ENCODE measurements at places on chromosomes 12 and 14.

- no peak for DNase-seq
These were observed 1.7 kb downstream of the LMBR1L start for GRCh38 chr12:49108958-49109404.

DNA sequence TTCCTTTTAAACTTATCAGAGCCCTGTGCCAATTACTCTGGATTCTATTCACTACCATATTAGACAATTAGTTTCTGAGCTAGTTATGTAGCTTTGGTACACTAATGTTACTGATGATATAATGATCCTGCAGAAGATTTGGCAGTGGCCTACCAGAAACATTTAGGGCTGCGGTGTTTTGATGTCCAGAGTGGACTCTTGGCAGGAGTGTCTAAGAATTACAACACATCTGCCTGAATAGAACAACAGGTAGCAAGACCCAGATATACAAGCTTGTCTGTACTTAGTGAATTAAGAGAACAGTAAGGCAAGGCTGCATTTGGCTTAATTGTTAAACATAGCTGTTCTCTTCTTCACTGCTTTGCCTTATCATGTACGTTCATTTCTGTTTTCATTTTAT is 691.6 kb upstream of the FBXO33 start:
- DNase-seq = no peak

DNA sequence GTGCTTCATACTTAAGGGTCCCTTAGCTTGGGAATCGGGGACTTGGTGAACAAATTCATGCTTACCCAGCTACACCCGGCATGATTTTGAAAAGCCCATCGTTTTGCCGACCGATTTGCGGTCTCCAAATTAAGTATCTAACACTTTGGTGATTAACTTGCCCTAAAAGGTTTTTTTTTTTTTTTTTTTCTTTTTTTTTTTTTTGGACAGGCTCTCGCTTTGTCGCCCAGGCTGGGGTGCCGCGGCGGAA is 843 bp upstream of the HSP90AA1 start:
- no peak for DNase-seq

DNA sequence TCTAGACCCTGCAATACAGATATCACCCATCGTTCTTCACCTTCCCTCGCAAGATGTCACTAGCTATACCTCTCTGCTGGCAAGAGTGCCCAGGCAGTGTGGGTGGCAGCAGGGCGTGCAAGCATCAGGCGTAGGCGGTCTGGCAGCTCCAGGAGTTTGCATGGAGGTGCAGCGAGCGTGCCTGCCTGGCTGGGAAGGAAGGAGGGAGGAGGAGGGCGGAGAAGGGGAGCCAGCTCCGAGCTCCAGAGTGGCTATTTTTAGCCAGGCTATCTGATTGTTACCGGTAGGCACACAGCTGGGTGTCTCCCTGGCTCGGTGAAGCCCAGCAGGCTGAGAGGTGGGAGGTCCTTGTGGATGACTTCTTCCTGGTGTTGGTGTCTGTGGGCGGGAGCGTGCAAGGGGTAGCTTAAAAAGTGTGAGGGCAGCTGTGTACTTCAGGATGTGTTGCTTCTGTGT is 6.2 kb downstream of the FOXJ2 start:
- DNase-seq = peak; percentile 30

- DNase-seq = no peak
These were observed 65.1 kb downstream of the DAAM1 start for GRCh38 chr14:59253527-59253926.

DNA sequence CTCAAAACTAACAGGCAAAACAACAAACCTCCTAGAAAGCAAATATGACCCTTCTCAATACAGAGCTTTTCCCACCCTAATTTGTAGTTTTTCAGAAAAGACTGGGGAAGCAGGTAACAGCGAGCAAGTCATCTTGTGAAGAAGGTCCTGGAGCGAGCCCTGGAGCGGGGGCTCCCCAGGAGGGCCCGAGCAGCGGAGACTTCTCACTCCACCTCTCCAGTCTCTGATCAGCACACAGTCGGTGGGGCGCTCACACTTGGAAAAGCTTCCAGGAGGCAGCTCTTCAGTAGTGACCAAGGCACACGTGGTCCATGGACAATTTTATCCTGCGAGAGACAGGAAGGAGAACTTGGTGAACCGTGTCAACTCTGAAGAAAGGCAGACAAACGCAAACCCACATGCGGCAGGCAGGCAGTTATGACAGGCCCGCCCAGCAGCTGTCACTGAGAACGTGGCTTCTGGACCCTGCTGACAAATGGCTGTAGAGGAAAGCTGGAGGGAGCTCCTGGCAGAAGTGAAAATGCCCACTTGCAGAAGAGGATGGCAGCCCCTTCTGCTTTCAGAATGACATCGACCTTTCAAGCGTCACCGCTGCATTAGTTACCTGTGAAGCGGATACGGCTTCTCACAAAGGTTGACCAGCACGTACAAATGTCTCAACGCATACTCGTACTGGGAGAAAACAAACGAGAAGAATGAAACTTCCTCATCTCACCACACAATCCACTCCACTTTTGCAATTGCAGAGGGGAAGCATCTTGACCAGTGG is 44.2 kb downstream of the LGMN start:
- no peak for DNase-seq

DNA sequence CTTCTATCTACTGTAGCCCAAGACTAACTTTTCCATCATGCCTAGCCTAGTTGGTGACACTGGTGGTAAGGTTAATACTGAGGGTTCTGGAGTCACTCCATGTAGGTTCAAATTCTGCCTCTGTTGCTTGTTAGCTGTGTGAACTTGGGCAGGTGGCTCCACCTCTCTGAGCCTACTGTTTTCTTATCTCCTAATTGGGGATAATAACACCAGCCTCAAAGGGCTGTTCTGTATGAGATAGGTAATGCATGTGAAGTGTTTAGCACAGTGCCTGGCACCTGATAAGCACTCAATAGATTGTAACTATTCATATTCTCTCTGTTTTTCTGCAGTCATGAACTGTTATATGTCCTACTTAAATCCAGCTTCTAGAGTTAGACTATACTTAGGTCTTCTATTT is 17.5 kb upstream of the SPPL3 start:
- no peak for DNase-seq

DNA sequence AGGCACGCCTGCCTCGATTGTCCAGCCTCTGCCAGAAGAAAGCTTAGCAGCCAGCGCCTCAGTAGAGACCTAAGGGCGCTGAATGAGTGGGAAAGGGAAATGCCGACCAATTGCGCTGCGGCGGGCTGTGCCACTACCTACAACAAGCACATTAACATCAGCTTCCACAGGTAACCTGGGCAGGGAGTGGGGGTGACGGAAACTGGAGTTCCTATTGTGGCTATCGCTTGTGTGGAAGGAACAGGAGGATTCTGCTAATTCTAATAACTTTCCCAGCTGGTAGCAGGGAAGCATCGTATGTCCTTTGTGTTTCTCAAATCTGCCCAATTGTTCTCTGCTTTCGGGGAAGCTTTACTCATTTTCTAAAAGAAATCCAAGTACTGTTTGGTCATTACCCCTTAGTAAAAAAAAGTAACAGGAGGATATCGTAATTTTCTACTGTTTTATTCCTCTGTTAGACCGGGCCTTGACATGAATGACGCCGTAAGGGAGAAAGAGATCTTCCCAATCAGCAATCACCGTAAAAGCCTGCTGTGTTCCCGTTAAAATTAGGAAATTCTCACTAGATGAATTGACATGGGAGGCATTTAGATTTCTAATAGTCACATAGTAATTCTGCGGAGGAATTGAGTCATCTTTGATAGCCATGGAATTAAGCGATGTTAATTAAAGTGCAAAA is 449 bp downstream of the THAP2 start:
- DNase-seq = no peak

DNA sequence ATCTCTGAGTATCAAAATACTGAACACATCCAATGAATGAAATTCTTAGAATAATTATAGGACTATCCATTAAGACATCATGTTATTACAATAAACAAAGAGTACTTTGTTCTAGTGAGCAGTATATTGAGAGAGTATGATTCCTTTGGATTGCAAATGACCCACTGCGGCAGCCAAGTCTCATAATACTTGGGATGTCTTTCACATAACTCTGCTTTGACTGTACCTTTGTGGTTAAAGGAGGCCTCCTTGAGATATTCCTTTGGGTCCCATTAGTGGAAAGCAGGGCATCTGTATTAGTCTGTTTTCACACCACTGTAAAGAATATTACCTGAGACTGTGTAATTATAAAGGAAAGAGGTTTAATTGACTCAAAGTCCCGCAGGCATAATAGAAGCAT is 593.8 kb downstream of the TRHDE start:
- no peak for DNase-seq

DNA sequence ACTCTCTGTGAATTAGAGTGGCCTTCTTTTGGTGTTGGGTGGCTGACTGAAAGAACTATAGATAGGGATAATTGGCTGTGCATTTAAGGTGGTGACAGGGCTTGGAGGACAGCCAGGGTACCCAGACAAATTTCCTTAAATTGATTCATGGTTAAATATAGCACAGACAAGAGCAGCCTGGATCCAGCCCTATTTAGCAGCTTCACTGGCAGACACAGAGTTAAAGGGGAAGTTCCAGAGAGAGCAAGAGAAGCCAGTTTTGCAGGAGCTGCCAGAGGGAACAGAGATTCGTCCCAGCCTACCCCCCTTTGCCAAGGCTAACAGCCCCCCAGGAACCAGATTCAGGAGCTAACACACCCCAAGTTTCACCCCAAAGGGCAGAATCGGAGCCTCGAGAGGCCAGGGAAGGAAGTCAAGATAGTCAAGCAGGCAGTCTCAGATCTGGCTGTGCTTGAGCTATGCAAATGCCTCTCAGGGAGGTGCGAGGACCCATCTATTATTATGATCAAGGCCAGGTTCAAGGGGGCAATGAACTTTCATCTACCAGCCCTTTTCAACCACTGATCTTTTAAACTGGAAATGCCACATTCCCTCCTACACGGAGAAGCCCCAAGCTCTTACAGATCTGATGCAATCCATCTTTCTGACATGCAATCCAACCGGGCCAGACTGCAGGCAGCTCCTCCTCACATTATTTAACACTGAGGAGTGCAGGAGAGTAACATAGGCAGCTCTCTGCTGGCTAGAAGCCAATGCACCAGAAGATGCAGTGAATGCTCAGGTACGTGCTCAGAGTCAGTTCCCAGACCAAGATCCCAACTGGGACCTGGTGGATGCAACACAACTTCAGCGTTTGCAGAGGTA is 58.2 kb downstream of the DHRS2 start:
- DNase-seq = no peak

- DNase-seq = no peak
These were observed 58.7 kb downstream of the FUT8 start for GRCh38 chr14:65471038-65471878.

DNA sequence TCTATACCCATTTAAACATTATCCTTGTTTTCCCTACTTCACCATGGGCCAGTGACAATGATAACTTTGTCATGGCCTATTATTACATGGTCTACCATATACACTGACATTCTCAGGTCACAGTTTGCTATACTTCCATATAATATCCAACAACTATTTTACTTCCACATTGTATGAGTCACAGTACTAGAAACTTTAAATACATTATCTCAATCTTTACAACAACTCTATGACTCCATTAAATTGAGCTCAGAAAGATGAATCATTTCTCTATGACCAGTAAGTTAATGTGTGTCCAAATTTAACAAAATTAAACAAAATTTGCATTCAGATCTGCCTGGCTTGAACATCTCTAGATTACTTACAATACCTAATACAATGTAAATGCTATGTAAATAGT is 93.9 kb downstream of the PLEKHG7 start:
- no peak for DNase-seq

DNA sequence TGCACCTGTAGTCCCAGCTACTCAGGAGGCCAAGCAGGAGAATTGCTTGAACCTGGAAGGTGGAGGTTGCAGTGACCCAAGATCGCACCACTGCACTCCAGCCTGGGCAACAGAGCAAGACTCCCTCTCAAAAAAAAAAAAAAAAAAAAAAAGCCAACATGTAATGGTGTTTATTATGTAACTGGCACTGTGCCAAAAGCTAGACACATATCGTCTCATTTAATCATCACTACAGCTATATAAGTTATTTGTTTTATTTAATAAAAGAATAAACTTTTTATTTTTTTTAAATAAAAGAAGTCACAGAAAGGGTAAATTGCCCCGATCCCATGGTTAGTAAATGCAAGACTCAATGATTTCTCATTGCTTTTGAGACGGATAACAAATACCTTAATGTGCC is 76.9 kb downstream of the PTCSC3 start:
- no peak for DNase-seq

GRCh38 chr14:72679536-72680151 is 214.3 kb downstream of the DPF3 start:
- DNase-seq = no peak

DNA sequence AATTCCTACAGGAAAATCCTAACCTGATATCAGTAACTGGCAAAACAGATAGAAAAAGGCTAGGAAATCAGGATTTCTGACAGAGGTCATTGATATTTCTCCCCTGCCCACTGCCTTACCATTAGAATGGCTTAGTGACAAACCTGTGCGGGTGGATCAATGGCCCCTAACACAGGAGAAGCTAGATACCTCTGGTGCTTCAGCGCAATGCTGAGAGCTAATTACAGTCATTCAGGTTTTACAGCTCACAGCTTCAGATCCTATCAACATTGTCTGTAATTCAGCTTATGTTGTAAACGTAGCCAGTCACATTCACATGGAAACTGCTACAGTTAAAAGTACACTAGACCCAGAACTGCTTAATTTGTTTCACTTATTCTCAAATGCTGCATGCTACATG is 17.4 kb upstream of the SLC10A1 start:
- DNase-seq = no peak

DNA sequence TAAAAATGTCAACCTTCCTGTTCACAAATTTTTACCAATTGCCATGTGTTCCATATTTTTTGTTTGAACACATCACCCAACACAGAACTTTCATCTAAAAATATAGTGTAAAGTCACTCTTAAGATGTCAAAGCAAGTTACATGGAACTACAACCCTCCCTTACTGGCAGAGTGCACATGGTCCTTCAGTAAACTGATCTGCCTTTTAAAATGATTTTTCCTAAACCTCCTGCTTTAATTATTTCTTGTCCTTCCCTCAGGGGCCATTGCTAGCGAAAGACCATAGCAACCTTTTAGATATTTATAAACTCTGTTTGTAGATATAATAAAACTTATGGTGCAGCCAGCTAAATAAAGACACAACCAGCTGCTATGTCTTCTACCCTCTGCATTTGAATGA is 255.2 kb upstream of the FAR2 start:
- DNase-seq = no peak

DNA sequence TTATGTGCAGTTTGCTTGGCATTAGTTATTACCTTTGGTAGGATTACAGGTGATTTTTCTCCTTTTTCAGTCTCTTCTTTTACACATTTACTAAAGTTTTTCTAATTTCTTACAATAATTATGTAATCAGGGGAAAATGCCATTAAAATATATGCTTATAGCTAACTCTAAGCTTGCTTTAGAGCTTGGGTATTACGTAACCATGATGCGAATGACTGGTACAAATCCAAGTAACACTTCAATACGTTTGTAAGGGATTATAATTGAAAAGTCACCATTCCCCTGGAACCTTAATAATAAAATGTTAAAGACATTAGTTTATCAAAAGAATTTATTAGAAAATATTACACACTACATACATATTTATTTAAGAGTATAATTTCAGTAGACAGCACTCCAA is 71.6 kb downstream of the SCAF11 start:
- no peak for DNase-seq

- DNase-seq = no peak
These were observed 39.6 kb upstream of the CORO1C start for GRCh38 chr12:108770963-108771362.
